ENCODE measurements at places on chromosomes 13 and 19.

- no peak for DNase-seq
Observed at GRCh38 chr19:16593181-16593580, 21.0 kb upstream of the SLC35E1 start.

DNA sequence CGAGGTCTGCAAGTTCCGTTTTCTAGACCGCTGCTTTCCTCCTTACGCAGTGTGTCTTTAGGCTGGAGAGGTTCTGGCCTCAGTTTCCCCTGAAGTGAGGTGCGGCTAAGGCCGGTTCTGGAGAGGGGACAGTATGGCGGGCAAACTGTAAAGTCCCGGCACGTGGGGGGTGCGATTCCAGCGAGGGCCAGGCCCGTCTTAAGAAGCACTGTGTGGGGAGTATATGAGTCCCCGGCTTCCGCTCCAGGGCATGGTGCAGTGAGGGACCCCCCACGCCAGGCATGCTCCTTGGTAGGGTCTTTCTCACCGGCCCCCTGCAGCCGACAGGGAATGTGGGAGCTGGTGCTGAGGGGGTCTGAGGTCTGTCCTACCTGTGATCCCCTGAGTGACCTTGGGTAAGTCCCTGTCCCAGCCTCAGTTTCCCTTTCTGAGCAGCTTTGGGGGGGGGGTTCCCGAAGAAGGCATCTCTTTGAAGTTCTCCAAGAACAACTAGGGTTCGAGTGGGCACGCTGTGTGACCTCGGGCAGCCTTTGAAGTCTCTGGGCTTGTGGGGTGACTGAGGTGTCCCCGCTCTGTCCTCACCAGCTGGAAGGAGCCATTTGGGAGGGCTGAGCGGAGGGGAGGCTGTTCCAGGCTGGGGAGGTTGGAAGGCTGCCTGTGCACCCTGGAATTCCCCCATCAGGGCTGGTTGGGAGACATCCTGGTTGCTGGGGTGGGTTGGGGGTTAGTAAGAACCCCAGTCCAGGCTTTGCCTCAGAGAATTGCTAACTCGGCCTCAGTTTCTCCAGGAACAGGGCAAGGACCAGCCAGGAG lies 1.5 kb downstream of the NFIC start:
- DNase-seq, result no peak

DNA sequence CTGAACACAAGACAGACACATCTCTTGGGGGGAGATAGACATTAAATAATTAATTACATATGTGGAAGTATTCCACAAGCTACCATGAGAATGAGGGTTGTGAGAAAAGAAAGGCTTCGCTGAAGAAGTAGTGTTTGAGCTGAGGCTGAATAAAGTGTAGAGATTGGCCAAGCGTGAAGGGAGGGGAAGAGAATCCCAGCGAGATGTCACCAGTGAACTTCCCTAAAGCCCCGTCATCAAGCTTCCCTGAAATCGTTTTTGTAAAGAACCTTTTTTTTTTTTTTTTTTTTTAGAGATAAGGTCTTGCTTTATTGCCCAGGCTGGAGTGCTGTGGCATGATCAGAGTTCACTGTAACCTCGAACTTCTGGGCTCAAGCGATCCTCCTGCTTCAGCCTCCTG lies 235.2 kb downstream of the KCNRG start:
- DNase-seq, result no peak

- no peak for DNase-seq
Observed at GRCh38 chr13:105773241-105773640, 762.2 kb downstream of the EFNB2 start.

DNA sequence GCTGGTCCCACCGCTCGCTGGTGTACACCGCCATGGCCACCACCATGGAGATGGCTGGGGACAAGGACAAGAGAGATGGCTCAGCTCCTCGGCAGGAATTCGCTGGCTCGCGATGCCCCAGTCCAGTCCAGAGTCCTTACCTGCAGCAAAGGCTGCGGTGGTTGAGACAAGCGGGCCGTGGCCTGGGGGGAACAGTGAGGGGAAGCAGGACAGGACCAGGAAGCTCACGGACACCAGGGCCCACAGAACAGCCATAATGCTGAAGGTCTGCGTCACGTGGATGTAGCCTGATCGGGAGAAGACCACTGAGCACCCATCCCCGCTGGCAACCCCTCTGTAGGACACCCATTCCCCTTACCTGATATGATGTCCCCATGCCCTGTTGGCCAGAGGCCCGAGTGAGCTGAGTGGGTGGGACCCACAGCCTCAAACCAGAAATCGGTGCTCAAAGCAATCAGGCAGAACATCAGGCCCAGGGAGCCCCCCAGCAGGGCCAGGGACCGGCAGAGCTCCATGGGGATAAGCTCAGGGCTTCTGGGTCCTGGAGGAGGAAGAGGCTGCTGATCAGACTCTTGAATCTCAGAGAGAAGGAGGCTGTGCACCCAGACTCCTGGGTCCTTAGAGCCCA lies 319 bp downstream of the NKG7 start:
- no peak for DNase-seq
